ENCODE measurements at places on chromosomes 16 and 17. TPM values are rescaled to one million over a fixed set of nuclear protein-coding genes. Genes with fewer than 3 reads are reported as not detected.

Gene HLF
- total RNA-seq = 9.9 TPM

Gene SPAG5
- total RNA-seq = 15.0 TPM

Gene VTN
- 2.5 TPM for total RNA-seq

Gene RBL2
- 165 TPM for total RNA-seq

Gene TBC1D3C
- not detected for total RNA-seq

Gene FOXN1
- 0.25 TPM for total RNA-seq

Gene PSMB3
- total RNA-seq = 175 TPM

DNA sequence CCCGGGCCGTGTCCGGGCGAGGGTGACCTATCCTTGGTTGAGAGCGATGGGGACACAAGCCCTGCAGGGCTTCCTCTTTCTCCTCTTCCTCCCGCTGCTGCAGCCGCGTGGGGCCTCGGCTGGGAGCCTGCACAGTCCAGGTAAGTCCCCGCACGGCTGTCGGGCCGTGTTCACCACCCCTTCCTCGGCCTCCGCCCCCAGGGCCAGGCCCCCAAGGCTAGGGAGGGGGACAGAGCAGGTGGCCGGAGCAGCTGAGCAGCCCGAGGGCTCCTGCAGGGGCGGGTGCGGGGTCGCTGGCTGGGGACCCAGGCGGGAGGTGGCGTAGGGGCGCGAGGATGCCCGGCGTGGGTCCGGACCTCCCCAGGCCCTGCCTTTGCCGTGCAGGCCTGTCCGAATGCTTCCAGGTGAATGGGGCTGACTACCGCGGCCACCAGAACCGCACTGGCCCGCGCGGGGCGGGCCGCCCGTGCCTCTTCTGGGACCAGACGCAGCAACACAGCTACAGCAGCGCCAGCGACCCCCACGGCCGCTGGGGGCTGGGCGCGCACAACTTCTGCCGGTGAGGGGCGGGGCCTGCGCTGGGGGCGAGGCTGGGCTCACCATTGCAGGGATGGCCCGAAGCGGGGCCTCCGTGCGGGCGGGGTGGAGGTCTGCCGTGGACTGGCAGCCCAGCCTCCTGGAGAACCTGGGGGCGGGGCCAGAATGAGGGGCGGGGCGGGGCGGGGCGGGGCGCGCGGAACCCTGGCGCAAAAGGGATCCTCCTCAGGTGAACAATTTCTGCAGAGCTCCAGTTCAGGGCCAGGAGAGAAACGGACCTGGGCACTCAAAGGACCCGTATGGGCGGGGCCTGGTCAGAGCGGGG is 631 bp downstream of the KREMEN2 start:
- no peak overlapping the region for H3K4me3 ChIP-seq
- no peaks in the 10 kb centered on the region for H3K36me3 ChIP-seq
- peaks cover 50% of the 10 kb centered on the region for H3K27me3 ChIP-seq

- no peaks in the 10 kb centered on the region for H3K27me3 ChIP-seq
- no peak overlapping the region for H3K4me3 ChIP-seq
- no peak overlapping the region for H3K27ac ChIP-seq
- no peak for DNase-seq
These were observed 21.5 kb upstream of the COL1A1 start for GRCh38 chr17:50222922-50223321.

- no peaks in the 10 kb centered on the region for H3K36me3 ChIP-seq
- H3K27me3 ChIP-seq = no peaks in the 10 kb centered on the region
- peaks cover 12% of the 10 kb centered on the region for H3K4me1 ChIP-seq
- H3K4me3 ChIP-seq = no peak overlapping the region
- H3K27ac ChIP-seq = peak overlapping the region; percentile 90
These were observed 39.8 kb upstream of the RASD1 start for GRCh38 chr17:17535957-17536356.

GRCh38 chr16:7303660-7304200 is 28.9 kb upstream of the RBFOX1 start:
- H3K4me1 ChIP-seq = no peaks in the 10 kb centered on the region
- no peak for DNase-seq
- H3K4me3 ChIP-seq = no peak overlapping the region
- no peaks in the 10 kb centered on the region for H3K36me3 ChIP-seq

- no peak for DNase-seq
- no peaks in the 10 kb centered on the region for H3K27me3 ChIP-seq
- no peak overlapping the region for H3K27ac ChIP-seq
- no peaks in the 10 kb centered on the region for H3K4me1 ChIP-seq
- H3K4me3 ChIP-seq = no peak overlapping the region
These were observed 56.2 kb downstream of the HSD17B2 start for GRCh38 chr16:82091241-82091640.

GRCh38 chr16:89706518-89707260 is 5.2 kb upstream of the SPATA2L start:
- DNase-seq = no peak
- H3K36me3 ChIP-seq = no peaks in the 10 kb centered on the region
- peaks cover 4% of the 10 kb centered on the region for H3K4me1 ChIP-seq
- no peaks in the 10 kb centered on the region for H3K27me3 ChIP-seq

GRCh38 chr16:81633147-81633619 is 145.9 kb upstream of the PLCG2 start:
- peaks cover 15% of the 10 kb centered on the region for H3K4me1 ChIP-seq
- H3K27ac ChIP-seq = peak overlapping the region; percentile 68
- H3K27me3 ChIP-seq = no peaks in the 10 kb centered on the region

DNA sequence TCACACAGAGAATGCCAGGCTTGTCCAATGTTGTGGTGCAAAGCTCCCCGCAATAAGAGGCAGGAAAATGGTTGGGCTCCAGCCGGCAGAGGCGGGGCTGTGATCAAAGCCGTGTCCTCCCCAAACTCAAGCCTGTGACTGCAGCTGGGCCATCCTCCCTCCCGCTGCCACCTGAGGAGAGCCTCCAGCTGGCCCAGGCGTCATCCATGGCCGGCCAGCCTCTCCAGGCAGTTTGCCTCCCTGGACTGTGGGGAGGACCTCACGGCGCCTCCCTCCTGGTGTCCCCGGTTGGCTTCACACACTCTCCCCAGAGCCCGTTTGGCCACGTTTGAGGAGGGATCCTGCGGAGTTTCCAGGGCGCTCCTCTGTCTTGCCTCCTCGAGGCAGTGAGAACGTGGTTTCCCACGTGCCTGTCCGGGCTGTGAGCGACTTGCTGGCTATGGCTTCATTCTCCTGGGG is 134.1 kb downstream of the IRF8 start:
- no peak overlapping the region for H3K27ac ChIP-seq
- H3K4me1 ChIP-seq = no peaks in the 10 kb centered on the region
- peak; percentile 82 for DNase-seq
- no peak overlapping the region for H3K4me3 ChIP-seq

DNA sequence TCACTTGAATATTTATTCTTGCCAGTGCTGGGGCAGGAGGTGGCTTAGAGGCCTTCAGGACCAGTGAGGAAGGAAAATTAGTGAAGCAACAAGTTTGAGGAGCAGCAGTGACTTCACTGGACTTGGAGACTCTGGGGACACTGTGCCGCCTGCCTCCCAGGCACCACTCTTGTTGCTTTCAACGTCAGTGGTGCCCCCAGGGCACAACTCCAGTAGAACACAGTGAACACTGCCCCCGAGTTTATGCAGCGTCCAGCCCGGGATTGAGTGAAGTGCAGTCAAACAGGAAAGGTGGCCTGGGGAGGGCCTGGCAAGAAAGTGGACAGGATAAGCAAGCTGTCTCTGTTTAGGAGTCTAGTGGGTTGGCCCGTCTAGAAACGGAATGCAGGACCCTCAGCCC is 24.4 kb upstream of the NAT9 start:
- H3K4me3 ChIP-seq = no peak overlapping the region
- no peak for DNase-seq
- no peaks in the 10 kb centered on the region for H3K4me1 ChIP-seq
- no peak overlapping the region for H3K27ac ChIP-seq

DNA sequence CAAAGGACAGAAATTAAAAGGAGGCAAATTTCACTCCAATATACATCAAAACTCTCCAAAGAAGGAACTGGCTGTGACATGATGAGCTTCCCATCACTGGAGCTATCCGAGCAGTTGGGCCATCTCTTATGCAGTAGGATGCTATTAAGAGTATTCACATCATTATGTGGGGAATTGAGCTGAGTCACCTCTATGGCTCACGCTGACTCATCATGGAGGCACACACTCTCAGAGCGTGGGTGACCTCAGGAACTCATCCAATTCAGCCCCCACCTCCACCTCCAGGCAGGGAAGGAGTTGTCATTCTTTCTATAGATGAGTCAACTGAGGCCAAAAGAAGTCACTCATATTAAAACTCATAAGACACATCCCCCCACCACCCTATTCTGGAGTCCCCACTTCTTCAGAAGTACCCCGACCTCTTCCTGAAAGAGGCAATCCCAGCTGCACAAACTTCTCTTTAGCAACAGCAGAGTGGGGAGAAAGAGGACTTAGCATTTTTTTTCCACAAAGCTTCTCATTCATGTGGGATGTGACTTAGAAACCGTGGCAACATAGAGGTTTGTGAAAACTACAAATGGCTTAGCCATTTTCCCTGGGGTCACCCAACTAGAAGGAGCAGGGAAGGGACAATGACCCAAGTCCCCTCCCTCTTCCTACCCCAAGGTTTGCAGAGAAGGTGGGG is 32.5 kb downstream of the ABCC12 start:
- DNase-seq = no peak
- peaks cover 2% of the 10 kb centered on the region for H3K4me1 ChIP-seq
- no peaks in the 10 kb centered on the region for H3K36me3 ChIP-seq

DNA sequence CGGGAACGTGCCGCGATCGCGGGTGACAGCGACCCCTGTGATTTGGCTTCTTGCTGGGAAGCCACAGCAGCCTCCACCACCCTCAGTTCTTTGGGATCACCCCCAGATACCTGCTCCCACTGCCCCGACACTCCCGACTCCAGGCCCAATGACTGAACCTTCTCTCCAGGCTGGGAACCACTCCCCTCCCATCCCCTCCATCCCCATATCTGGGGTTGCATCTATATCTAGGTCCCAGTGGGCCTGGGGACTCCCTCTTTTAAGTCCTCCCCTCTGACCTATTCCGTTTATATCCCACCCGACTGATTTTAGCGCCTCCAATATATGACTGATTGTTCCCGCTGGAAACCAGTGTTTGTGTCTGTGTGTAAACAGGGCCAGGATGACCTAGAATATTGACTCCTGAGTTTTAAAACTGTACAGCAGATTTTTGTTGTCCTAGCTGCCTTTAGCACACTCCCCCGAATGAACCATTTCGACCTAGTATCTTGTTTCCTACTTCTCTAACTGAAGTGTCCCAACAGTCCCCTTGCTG is 667 bp downstream of the PSMD3 start:
- H3K27me3 ChIP-seq = no peaks in the 10 kb centered on the region
- H3K4me3 ChIP-seq = peak overlapping the region; percentile 100
- H3K36me3 ChIP-seq = peaks cover 18% of the 10 kb centered on the region
- DNase-seq = no peak

GRCh38 chr16:4942481-4942880 is 5.5 kb upstream of the PPL start:
- H3K36me3 ChIP-seq = no peaks in the 10 kb centered on the region
- H3K4me1 ChIP-seq = peaks cover 20% of the 10 kb centered on the region
- no peaks in the 10 kb centered on the region for H3K27me3 ChIP-seq
- H3K27ac ChIP-seq = peak overlapping the region; percentile 84
- no peak for DNase-seq

DNA sequence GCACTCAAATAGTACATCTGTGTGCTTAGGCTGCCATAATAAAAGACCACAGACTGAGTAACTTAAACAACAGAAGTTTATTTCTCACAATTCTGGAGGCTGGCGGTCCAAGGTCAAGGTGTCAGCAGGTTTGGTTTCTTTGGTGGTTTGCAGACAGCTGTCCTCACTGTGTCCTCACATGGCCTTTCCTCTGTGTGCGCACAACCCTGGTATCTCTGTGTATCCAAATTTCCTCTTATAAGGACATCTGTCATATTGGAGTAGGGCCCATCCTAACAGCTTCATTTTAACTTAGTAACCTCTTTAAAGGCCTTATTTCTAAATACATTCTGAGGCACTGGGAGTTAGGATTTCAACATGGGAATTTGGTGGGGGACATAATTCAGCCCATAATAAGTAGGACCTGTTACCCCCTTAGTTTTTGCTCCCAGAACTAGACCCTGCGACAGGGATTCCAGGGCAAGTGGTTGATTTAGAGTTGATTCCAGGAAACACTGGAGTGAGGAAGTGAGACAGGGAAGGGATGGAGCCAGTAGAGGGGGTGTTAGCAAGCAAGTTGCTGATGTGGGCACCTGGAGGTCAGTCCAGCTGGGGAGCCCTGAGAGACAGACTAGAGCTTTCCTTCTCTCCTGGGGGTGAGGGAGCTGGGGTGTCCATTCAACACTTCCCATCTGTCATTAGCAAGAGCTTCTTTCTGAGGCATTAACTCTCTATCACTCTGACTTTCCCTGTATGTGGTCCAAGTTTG is 10.9 kb upstream of the ALKBH5 start:
- no peaks in the 10 kb centered on the region for H3K27me3 ChIP-seq
- no peaks in the 10 kb centered on the region for H3K4me1 ChIP-seq
- H3K4me3 ChIP-seq = no peak overlapping the region
- H3K27ac ChIP-seq = no peak overlapping the region
- no peak for DNase-seq

GRCh38 chr17:57256708-57257112 is 387 bp downstream of the MSI2 start:
- H3K4me1 ChIP-seq = peaks cover 7% of the 10 kb centered on the region
- H3K27me3 ChIP-seq = no peaks in the 10 kb centered on the region
- H3K4me3 ChIP-seq = peak overlapping the region; percentile 71
- H3K36me3 ChIP-seq = no peaks in the 10 kb centered on the region

DNA sequence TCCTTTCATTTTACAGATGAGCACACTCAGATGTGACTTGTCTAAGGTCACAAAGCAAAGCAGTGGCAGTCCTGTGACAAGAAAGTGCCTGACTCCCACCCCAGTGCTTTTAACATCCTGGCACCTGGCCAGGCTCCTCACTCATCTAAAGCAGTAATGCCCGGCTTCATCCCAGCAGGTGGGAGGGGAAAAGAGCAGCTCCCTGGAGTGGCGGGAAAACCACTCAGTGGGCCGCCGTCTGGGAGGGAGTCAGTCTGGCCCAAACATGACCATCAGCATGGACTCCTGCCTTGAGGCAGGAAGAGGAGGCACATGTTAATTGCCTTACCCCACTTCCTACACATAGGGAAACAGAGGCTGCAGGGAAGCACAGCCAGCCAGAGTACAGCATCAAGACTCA is 2.6 kb downstream of the PCGF2 start:
- no peak overlapping the region for H3K4me3 ChIP-seq
- H3K27me3 ChIP-seq = no peaks in the 10 kb centered on the region
- peaks cover 9% of the 10 kb centered on the region for H3K4me1 ChIP-seq
- no peaks in the 10 kb centered on the region for H3K36me3 ChIP-seq
- no peak overlapping the region for H3K27ac ChIP-seq

DNA sequence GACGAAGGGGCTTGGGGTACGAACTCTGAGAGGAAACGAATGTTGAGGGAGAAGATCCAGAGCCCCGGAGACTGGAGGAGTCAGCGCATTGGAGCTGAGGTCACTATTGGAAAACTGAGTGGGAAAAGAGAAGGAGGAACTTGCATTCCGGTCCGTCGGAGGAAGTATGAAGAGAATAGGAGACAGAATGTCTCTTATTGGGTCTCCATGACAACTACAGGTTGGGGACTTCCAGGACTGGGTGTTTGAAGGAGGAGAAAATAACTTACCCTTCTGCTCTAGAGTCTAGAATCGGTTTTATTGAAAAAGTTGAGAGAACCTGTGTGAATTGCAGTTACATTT is 537 bp downstream of the GOSR1 start:
- peaks cover 14% of the 10 kb centered on the region for H3K36me3 ChIP-seq
- peak overlapping the region; percentile 89 for H3K4me3 ChIP-seq
- H3K27me3 ChIP-seq = no peaks in the 10 kb centered on the region
- DNase-seq = no peak
- H3K4me1 ChIP-seq = peaks cover 3% of the 10 kb centered on the region

GRCh38 chr17:7321466-7321865 is 6.3 kb upstream of the GPS2 start:
- DNase-seq = no peak
- no peaks in the 10 kb centered on the region for H3K27me3 ChIP-seq
- H3K4me1 ChIP-seq = no peaks in the 10 kb centered on the region
- peaks cover 29% of the 10 kb centered on the region for H3K36me3 ChIP-seq

- H3K36me3 ChIP-seq = peaks cover 6% of the 10 kb centered on the region
- peak overlapping the region; percentile 53 for H3K27ac ChIP-seq
- no peak for DNase-seq
- H3K4me1 ChIP-seq = no peaks in the 10 kb centered on the region
- H3K4me3 ChIP-seq = no peak overlapping the region
These were observed 22.8 kb downstream of the TAOK1 start for GRCh38 chr17:29412780-29413565.

Data from lung (tissue), 17 donors.